ENCODE measurements at places on chromosomes 6 and 20.

DNA sequence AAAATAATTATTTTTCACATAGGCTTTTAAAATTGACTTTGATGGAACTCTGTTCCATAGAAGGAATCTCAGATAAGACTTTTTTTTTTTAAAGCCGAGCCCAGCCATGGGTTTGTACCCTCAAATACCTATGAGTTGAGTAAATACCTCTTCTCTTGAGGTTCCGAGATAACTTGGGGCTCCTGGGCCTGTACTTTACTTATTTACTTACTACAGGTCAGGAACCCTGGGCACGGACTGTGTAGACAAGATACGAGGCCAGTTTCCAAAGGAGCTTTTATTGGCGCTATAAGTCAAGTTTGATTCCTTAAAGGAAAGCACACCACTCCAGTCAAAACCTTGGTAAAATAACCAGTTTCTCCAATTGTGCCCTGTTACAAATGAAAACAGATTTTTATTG, 7.5 kb downstream of the AFG1L start:
- no peak for DNase-seq

DNA sequence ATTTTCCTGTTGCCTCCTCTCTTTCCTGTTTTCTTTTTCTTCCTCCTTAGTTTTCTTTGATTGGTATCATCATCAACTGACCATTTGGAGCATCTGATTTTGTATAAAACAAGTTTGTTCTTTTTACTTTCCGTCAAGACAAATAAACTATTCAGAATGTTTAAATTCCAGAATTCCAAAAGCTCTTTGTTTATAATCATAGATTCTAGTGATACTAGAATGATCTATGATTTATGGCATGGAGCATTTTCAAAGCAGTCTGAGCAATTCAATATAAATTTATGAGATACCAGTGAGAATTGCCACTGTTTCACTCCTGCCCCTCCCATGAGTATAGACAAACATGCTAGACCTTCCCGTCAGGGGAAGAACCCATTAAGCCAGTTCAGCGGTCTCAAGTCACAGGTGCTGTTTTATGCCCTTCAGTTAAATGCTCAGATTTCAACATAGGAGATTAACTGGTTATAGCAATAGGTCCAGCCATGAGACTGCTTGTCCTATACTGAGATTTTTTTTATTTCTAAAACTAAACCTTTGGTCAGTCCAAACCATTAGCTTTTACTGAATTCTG, 60.7 kb downstream of the GRIK2 start:
- DNase-seq: no peak

GRCh38 chr6:43875849-43876572, 106.0 kb downstream of the VEGFA start:
- no peak for DNase-seq

- DNase-seq: no peak
Measured at GRCh38 chr6:37050854-37051137, 45.3 kb downstream of the FGD2 start.

DNA sequence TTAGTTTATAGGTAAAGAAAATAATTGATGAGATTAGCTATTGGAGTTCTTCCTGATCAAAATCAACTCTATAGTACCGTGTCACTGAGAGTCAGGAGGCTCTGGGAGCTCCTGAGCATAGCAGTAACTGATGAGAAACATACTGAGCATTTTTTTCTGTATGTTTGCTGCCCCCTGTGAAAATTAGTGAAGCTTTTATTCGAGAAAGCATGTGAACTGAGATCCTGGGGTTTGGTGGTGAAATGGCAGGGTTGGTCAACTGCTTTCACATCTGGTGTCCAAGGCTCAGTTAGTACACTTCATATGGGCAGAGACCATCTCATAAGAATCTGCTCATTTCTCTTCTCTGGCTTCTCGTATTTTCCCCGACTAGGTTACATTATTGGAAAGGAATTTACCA, 4.1 kb upstream of the ABT1 start:
- DNase-seq: no peak

GRCh38 chr6:35441642-35442041, 10.5 kb upstream of the FANCE start:
- DNase-seq: no peak

DNA sequence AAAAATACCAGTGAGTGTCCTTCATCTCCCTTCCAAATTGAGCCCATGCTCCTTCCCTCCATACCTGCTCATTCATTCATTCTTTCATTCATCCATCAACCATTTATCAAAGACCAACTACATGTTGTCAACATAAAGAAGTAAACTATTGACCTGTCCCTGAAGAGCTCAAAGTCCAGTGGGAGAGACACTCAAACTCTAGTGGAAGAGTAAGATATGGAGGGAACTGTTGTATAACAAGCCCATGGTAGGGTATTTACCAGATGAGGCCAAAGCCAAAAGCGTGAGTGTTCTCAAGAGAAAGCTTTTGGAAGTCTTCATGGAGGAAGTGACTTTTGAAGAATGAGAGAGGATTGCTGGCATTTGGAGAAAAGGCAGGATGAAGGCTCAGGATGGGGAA, 163.4 kb upstream of the SPACA1 start:
- no peak for DNase-seq

DNA sequence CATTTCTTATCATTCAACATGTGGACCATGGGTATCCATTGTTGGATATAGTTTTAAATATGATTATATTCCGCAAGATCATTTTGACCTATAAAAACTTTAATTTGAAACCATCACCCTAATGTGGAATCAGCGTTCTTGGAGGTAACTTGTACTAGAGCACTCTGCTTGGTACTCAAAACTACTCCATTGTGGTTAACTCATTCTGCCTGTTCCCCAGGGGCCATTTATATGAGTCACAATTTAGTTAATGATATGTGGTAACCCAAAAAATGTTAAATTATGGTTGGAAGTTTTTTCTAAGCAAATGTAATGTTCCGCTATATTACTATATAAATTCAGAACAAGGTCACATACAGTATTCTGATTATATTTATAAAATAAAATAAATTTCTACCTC, 109.3 kb downstream of the TRDN start:
- DNase-seq: no peak

GRCh38 chr20:40326784-40327183, 362.3 kb downstream of the MAFB start:
- no peak for DNase-seq

DNA sequence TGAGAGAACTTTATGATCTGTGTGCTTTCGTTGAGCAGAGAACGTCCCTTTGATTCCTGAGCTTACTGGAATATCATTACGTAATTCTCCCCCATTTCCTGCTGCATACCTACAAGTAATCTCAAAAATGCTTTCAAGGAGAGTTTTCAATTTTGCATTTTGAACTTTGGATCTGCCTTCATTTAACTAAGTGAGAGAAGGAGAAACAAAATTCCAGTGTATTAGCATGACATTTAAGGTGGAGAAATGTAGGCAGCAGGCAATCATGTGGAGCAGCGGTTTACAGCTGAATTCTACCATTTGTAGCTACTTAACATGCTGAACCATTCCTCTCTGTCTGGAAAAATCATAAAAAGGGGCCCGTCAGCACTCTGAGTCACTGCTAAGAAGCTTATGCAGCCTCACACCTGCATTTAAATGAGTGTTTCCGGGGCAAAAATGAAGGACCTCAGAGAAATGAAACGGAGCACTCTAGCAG, 451.5 kb downstream of the PLCB1 start:
- DNase-seq: peak; percentile 56

DNA sequence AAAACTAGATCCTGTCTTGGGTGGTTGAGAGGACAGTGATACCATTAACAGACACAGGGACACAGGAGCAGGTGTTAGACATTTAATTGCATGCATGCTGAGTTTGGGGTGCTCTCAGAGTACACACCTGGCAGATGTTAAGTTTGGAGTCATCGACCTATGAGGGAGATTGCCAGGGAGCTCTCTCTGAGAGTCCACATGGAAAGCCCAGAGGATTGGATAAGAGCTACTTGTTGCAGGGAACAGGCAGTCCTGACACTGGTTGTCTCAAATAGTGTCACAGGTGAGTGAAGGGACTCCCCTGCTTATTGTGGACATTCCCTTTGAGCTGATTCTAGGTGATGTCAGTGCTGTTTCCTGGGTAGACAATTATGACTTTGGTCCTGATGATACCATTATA, 3.1 kb downstream of the ATRN start:
- no peak for DNase-seq

DNA sequence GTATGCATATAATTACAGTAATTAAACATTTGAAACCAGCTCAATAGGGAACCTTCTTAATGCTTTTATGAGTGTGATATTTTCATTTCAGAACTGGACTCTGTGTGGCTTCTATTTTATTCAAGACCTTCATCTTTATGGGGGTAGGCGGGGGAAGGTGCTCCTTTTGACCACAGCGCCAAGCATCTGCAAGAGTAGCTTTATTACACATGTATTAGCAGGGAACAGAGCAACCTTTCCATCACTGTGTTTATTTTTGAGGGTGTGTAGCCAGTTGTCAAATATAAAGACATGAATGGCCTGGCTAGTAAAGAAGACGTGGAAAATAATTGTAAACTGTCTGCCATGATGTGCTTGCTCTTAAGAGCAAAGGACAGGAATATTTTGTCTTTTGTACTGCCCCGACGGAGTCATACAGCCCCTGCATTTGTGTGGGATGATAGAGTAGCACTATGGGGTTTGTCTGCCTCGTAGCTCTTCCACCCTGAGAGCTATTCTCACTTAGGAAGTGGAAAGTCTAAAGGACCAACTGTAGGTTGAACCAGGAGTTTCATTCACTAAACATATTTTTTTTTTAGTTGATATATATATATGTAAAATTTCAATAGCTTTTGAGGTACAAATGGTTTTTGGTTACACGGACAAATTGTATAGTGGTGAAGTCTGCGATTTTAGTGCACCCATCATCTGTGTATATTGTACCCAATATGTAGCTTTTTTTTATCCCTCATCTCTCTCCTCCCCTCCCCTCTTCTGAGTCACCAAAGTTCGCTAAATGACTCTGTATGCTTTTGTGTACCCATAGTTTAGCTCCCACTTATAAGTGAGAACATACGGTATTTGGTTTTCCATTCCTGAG, 91.2 kb downstream of the CARMIL1 start:
- DNase-seq: no peak

- no peak for DNase-seq
Measured at GRCh38 chr20:45860560-45861220, 3.3 kb downstream of the ZSWIM3 start.

DNA sequence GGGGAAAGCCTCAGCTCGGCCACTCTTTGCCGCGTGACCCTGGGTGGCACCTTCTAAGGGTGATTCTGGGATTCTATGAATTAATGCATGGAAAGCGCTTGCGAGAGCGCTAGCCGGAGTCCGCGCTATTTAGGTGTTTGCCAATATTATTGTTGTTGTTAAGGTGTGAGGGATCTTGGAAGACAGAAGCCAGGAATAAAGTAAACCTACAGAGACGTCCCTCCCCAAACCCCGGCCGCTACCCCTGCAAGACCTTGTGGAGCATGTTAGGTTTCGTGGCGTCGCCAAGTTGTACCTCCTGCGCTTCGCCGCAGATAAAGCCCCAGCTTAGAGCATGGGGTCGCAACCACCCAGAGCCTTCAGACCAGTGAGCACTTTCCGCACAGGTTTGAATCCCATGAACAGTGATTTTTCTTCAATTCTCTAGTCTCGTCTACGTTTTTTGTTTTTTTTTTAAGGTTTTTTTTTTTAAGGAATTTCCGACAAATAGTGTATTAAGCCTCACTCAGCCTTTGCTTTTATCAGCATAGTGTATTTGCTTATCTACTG, 16.9 kb upstream of the ZSCAN9 start:
- DNase-seq: no peak

DNA sequence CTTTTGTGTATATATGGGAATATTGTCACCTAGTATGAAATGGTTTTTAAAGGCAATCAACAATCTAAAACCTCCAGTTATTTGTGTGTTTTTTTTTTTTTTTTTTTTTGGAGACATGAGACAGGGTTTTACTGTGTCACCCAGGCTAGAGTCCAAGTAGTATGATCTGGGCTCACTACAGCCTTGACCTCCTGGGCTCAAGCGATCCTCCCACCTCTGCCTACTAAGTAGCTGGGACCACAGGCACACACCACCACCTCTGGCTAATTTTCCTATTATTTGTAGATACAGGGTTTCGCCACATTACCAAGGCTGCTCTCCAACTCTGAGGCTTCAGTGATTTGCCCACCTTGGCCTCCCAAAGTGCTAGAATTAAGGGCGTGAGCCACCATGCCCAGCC, 349.9 kb downstream of the UTRN start:
- DNase-seq: no peak

GRCh38 chr20:56788671-56789610, 159.8 kb downstream of the TFAP2C start:
- DNase-seq: no peak

- DNase-seq: no peak
Measured at GRCh38 chr20:16004108-16004854, 569.0 kb downstream of the KIF16B start.

DNA sequence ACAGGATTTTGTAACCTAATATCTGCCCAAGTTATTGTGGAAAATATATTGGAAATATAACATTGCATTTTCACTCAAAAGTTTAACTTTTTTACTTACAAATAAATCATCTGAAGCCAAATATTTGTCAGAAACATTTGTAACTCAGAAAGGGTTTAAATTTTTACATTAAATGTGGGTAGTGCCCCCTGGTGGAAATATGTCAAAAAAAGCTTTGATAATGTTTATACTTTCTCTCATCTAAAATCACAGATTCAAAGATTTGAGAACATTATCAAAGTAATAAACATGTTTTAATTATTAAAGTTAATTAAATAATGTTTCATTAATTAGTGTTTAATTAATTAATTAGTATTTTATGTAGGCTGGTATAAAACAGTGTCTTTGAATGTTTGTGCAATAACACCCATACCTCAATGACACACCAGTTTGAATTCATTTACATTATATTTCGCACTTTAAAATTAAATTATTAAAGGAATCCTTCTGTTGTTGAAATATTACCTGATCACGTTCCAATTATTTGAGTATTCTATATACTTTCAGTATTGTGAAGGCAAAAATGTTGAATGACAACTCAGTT, 320.1 kb upstream of the FKBP1C start:
- DNase-seq: no peak

GRCh38 chr6:134721060-134721405, 228.9 kb downstream of the ALDH8A1 start:
- no peak for DNase-seq

- DNase-seq: no peak
Measured at GRCh38 chr20:38779247-38780097, 26.0 kb upstream of the PPP1R16B start.

GRCh38 chr6:2165286-2165685, 80.1 kb downstream of the GMDS start:
- DNase-seq: no peak

DNA sequence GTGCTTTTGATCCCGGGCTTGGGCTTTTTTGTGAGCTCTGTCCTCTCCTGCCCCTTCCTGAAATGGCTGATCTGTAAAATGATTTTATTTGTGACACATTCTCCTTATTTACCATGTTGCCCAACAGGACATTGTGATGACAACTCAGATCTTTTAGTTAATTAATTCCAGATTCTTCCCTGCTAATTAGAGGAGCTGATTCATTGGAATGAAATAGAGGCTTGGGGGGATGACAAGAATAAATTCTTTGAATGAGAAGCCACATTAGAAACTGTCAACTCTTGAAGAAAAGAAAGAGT, 26.1 kb upstream of the GABRR1 start:
- no peak for DNase-seq

GRCh38 chr6:48904809-48905208, 558.2 kb downstream of the MMUT start:
- no peak for DNase-seq
